NCI-H748 treated with DMSO at 0.1 percent for 48 hours (cell line): ENCODE measurements at places on chromosomes 4 and X.

DNA sequence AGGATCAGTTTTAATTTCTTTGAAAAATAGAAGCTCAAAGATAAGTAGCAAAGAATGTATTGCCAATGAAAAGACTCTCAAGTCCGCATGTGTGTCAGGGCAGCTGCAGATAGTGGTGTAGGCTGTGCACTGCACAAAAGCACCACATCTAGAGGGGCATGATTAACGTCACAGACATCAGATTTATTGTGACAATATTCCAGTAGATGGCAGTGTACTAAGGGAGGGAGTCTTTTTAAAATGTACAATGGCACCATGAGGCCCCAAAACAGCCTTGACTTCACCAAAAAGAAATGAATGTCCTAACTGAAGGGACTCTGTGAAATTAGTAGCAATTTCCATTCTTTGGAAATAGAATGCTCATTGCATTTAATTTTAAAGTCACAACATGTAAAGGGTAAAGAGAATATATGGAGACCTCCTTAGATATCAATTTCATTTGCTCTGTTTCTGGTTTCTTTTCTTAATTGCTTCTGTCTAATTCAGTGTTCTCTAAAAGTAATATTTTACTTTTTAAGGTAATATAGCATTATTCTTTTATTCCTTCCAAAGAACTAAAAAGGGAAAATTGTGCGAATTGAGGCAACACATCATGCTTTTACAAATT, 98.4 kb downstream of the ZNF827 start:
- DNase-seq = peak; percentile 11

DNA sequence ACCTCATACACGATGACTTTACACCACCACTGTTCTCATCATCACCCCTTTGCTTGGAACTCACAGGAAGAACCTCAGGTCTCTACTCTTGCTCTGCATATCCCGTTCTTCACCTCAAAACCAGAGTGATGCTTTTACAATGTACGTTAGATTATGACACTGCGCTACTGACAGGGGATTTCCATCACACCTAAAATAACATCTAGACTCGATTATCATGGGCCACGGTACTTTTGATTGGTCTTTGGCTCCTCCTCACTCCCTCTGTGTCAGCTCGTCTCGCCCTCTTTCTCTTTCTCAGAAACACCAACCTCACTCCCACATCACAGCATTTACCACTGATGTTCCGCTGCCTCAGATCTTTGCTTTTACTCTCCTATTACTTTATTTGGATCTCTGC, 172.4 kb downstream of the TLL1 start:
- no peak for DNase-seq

DNA sequence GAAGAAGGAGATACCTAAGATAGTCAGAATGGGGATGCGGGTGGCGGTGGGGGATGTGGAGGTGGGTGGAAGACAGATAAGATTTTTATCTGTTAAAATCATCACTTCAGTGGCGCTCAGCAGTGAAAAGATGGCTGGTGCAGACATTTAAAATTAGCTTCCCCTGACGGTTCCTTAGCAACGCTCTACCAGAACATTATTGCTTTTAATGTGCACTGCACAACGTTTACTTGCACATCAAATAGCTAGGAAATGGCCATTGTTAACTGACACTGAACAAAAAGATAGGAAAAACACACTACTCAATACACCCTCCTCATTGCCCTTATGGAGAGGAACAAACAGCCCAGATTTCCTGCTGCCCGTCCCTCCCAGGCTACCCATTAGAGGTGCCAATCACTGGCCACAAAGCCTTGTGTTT, 61.0 kb upstream of the FTHL17 start:
- DNase-seq = peak; percentile 94

DNA sequence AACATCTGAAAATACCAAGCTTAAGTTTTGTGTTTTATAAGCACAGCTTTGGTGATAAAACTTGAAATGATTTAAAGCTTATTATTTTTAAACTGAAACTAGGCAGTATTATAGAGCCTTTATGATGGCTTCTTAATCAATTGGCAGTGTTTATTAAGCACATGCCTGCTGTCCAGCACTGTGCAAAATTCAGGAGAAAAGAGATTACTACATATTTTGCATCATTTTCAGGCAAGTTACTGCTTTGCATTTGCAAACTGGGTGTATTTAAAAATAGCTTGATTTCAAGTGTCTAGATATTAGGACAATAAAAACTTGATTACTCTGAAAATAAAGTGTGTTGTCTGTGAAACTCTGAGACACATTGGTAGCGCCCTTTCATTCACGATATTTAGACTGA, 126.5 kb downstream of the PDLIM5 start:
- DNase-seq = no peak

- DNase-seq = no peak
Measured at GRCh38 chr4:75876218-75876617, 26.0 kb downstream of the PPEF2 start.

- no peak for DNase-seq
Measured at GRCh38 chrX:105120463-105120862, 100.0 kb downstream of the TEX13A start.

- no peak for DNase-seq
Measured at GRCh38 chrX:31500921-31501320, 429.1 kb upstream of the FTHL17 start.

DNA sequence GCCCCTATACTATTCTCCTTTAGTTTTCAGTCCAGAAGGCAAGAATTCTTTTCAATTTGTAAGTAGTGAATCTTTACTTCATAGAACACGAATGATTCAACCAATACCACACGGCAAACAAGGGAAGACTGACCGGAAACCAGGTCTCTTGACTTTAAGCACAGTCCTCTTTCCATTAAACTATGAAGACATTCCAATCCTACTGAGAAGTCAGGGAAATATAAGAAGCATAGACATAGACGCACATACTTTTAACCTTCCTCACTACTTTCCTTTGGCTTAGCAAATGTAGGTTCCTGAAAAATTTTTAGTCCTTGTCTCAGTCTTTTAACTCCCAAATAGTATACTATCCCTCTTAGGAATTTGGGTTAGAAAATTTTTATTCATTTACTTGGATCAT, 9.1 kb downstream of the CHRDL1 start:
- no peak for DNase-seq

DNA sequence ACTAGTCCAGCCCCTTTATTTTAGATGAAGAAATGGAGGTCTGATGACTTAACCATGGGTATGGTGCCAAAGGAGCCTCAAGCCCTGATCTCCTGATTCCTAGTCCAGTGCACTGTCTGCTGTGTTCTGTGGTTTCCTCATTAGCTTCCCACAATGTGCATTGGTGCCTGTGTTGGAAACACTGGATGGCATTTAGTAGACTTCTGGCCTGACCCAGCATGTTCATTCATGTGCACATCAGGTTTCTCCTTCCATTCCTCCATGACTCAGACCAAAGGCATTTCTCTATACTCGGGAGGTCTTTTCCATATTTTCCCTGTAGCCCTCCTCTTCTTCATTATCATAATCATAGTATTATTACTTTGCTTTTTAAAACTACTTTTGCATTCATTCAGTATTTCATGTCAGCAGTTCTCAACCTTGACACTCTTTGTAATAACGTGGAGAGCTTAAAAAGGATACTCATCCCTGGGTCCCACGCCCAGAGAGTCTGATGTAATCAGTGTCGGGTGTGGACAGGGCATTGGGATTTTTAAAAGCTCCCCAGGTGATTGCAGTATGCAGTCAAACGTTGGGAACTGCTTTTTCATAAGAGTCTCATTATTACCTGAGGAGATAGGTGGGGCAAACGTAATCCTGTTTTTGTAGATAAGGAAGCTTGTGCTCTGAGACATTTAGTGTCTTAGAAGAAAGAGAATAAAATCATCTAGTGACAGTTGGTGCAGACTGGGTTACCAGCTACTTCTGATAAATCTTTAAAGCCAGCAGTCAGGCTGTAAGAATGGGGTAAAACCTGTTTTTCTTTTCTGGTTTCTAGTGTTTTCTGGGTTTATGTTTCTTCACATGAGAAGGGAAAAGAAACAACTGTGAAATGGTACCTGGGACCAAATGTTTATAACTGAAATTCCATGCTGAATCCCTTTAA, 40.9 kb upstream of the XK start:
- DNase-seq = no peak

DNA sequence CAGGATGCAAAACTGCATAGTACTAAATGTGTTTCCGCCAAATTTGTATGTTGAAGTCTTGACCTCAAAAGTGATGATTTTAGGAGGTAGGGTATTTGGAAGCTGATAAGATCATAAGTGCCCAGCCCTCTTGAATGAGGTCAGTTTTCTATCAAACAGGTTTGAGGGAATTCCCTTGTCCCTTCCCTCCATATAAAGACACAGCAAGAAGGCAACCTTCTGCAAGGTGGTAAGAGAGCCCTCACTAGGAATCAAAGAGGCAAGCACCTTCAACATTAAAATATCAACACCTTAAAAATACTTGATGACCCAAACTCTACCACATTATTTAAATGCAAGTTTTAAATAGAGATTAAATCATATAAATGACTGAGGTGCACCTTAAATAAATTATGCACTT, 288.6 kb downstream of the EPHA5 start:
- DNase-seq = no peak

- no peak for DNase-seq
Measured at GRCh38 chr4:39626261-39626660, 12.4 kb downstream of the SMIM14 start.

- DNase-seq = no peak
Measured at GRCh38 chrX:71650333-71650969, 16.9 kb upstream of the LOC101059915 start.

DNA sequence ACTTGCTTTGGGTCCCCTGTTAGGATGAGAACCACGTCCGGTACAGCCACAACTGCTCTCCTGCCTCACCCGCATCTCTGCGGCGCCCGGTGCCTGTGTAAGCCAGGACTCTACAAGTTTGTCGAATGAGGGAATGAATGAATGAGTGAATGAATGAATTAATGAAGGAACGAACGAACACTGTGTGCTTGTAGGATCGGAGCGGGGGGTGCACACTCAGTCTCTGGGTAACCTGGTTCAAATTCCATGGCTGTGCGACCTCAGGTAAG, 201.4 kb upstream of the PSAPL1 start:
- DNase-seq = no peak

DNA sequence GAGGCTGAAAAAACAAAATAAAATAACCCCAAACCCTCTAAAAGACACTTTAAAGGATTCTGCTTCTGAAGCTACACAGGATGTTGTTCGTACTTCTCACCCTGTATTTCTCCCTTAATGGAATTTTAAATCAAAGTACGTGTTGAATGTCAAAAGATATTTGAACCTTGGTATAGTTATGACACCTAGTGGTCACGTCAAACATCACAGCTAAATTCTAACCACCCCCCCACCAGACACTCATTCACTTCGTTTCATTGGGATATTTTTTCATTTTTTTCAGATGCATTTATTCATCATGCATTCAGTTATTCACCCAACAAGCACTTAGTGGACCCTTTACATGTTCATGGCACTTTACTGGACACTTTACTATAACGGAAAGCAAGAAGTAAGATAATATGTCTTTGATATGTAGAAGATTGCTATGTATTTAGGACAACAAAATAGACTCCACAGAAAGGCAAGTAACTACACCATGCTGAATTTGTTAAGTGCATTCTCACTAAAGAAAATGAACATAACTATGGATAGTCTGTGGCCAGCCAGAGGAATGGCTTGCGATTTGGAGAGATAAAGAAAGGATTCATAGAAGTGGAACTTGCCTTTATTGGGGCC, 62.5 kb upstream of the GPR174 start:
- peak; percentile 39 for DNase-seq

GRCh38 chr4:119536572-119537528, 91.8 kb downstream of the PDE5A start:
- DNase-seq = no peak

- DNase-seq = no peak
Measured at GRCh38 chr4:181853881-181854511, 389.2 kb upstream of the TENM3 start.

- DNase-seq = no peak
Measured at GRCh38 chrX:41121766-41122165, 36.5 kb downstream of the USP9X start.

- DNase-seq = no peak
Measured at GRCh38 chr4:15934259-15934658, 4.3 kb downstream of the FGFBP1 start.

DNA sequence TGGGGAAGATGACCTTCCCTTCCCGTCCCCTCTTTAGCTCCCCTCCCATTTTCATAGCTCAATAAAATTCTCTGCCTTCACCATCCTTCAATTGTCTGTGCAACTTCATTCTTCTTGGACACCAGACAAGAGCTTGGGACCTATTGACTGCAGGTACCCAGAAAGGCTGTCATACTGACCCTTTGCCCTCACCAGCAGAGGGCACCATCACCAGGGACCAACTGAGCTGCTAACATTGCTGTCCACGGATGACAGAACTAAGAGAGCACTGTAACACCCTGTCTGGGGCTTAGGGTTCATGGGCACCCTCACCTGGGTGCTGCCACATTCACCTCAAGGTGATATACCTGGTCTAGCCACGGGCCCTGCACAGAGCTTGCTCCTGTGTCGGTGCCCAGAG, 141.3 kb upstream of the VCX3B start:
- DNase-seq = no peak

- no peak for DNase-seq
Measured at GRCh38 chrX:76126851-76127250, 46.0 kb upstream of the PBDC1 start.

GRCh38 chrX:13662355-13662791, 9.4 kb downstream of the TCEANC start:
- no peak for DNase-seq

DNA sequence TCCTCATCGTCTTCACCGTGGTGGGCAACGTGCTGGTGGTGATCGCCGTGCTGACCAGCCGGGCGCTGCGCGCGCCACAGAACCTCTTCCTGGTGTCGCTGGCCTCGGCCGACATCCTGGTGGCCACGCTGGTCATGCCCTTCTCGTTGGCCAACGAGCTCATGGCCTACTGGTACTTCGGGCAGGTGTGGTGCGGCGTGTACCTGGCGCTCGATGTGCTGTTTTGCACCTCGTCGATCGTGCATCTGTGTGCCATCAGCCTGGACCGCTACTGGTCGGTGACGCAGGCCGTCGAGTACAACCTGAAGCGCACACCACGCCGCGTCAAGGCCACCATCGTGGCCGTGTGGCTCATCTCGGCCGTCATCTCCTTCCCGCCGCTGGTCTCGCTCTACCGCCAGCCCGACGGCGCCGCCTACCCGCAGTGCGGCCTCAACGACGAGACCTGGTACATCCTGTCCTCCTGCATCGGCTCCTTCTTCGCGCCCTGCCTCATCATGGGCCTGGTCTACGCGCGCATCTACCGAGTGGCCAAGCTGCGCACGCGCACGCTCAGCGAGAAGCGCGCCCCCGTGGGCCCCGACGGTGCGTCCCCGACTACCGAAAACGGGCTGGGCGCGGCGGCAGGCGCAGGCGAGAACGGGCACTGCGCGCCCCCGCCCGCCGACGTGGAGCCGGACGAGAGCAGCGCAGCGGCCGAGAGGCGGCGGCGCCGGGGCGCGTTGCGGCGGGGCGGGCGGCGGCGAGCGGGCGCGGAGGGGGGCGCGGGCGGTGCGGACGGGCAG, 792 bp downstream of the ADRA2C start:
- no peak for DNase-seq

GRCh38 chr4:52421811-52422213, 237.3 kb downstream of the USP46 start:
- no peak for DNase-seq

- no peak for DNase-seq
Measured at GRCh38 chr4:163663454-163664225, 169.2 kb downstream of the TMA16 start.
